ENCODE measurements at places on chromosomes 4 and X.
A peak's percentile ranks its signal among the peaks of the same experiment; 100 is the strongest.

DNA sequence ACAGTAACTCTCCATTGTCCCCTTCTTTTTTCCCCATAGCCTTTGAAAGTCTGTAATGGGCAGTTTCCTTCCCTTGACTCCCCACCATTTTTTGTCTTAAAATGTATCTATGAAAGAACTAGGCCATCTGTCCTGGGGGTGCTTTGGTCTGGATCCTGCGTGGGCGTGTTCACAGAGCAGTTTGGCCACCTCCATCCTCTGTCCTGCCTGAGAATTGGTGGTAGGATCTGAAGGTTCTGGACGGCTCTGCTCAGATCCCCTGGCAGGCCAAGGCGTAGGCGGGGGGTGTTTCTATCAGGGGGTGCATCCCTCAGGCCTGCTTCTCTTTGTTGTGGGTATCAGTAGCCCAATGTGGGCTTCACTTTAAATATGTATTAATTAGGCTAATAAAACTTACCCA lies 107.1 kb downstream of the FAM193A start:
- no peak for DNase-seq

GRCh38 chrX:78452356-78452755 lies 124.9 kb upstream of the CYSLTR1 start:
- DNase-seq = no peak

- DNase-seq = no peak
These were observed 344.1 kb upstream of the GATB start for GRCh38 chr4:152104901-152105357.

GRCh38 chr4:110198435-110199416 lies at the start of gene ELOVL6:
Gene ELOVL6 (minus strand): TSS chr4:110198615. CDS start chr4:110198335, 280 bp downstream.
- peak; percentile 54 for DNase-seq

- no peak for DNase-seq
These were observed 32.9 kb downstream of the SETD7 start for GRCh38 chr4:139523076-139523475.

DNA sequence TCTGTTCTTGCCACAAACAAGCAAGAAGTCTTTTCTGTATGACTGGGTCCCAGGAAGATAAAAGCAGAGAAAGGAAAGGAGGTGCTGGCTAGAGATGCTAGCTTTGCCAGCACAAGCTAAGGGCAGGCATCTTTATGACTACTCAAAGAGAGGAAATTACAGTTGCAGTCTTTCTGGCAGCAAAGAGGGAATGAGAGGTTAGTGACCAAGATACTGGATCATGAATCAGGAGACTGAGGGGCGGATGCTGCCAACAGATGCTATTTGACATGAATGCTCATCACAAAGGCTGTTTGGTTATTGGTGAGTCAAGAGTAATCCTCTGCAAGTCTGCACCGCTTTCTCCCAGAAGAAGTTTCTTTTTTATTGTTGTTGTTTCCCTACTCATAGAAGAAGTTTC lies 5.5 kb upstream of the XIAP start:
- no peak for DNase-seq

DNA sequence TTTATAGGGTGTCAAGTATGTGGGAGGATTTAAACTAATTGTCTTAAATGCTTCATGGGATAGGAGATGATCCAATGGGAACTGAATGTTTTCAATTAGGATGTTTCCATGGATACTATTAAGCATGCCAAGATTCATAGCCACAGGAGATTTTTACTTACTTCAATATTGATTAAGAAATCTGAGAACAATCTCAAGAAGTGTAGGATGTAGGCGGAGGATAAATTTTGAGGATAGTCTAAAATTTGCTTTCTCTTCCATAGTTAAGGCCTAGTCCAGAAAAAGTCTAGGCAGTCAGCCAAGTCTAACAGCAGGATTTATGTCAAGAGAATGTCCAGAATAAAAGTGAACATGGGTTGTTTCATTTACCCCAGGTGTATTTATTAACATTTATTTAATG lies 32.8 kb downstream of the REPS2 start:
- DNase-seq = no peak

- DNase-seq = no peak
These were observed 6.4 kb upstream of the ZNF674 start for GRCh38 chrX:46551494-46552128.

- peak; percentile 49 for DNase-seq
These were observed 265.9 kb downstream of the ADAMTS3 start for GRCh38 chr4:72302981-72303704.

- DNase-seq = no peak
These were observed 25.5 kb downstream of the PALLD start for GRCh38 chr4:168522356-168522755.

DNA sequence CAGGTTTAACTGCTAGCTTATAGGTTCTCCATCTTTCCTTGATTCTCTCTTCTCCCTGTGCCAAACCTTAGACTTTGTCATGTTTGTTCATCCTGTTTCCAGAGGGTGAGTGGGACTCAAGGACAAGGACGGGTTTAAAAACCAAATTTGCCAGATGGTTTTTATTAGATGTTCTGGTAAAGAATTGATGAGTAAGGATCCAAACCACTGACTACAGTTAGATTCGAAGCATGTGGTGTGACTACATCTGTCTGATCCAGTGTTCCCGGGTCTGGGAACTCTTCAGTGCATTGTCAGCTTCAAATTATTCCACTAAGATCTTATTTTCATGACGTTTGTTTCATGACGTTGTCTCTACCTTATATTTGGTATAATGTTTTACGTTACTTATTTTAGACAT lies 37.5 kb downstream of the MTMR1 start:
- no peak for DNase-seq

DNA sequence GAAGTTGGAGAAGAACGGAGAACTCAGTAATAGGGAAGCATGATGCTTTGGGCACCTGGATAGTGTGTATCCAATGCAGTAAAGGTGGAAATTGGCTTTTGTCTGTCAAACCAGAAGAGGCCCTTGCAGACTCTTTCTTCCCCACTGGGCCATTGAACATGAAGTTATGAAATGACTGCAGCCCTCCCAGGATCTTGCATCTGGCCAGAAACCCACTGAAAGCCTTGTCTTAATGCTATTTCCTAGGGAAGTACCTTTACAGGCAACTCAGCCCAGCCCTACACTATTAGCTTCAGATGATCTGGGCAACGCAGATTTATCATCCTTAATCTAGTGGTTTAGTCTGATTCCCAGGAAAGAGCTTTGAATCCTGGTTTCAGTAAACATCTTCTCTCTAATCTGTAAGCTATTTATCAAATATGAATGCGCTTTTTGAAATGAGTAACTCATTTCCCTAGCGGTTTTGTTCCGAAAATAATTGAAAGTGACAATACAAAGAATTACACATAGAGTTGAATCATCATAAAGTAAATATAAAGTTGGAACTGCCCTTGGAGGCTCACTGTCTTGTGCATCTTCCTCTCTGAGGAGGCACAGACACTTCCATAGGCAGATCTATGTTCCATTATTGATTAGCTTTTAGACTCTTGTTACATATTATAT lies 464.1 kb downstream of the IDS start:
- no peak for DNase-seq

DNA sequence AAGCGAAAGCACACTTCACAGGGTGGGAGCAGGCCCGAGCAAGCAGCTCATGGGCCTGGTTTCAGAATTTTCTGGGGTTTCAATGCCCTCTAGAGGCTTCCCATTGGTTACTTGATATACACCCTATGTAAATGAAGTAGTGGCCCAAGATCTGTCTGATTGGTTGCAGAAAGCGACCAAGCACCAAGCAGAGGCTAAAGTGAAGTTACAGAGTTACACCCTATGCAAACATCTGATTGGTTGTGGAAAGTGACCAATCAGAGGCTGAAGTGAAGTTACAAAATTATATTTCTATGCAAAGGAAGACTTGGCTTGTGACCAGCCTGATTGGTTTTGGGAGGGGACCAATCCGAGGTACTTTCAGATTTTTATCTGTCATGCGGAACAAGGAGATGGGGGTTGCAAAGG lies 8.2 kb downstream of the FHIP1A start:
- no peak for DNase-seq

- no peak for DNase-seq
These were observed 170.3 kb downstream of the VEGFC start for GRCh38 chr4:176622251-176622948.

GRCh38 chrX:3461397-3462165 lies 115.1 kb upstream of the MXRA5 start:
- no peak for DNase-seq

- no peak for DNase-seq
These were observed 293.8 kb downstream of the IQCM start for GRCh38 chr4:149521611-149522425.

GRCh38 chr4:48976041-48976440 lies 10.0 kb upstream of the CWH43 start:
- no peak for DNase-seq

DNA sequence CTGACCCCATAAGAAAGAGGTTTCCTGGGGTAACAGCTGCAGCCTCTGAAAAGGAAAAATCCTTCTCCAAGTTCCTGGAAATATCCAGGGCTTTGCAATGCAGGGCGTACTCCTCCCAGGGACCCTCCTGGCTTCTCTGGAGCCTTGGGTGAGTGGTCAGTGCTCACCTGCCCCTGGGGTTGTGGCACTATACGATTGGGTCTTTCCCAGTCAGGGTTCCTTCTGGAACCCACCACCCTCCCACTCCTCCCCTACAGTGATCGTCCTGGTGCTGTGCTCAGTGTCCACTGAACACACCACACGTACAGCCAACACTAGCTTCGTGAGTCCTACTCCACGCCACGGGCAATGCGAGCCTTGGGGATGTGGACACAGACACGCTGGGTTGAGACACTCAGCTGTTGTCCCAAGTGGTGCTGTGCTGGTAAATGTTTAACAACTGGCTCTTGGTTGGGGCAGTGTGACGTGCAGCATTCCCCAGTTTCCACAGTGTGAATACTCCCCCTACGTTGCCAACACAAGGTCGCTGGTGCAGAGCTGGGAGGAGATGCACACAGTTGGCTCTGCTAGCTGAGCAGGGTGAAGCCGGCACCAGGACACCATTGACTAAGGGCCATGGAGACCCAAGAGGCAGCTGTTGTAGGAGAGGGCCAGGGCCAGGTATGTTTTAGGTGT lies 65.4 kb downstream of the HTRA3 start:
- DNase-seq = no peak

GRCh38 chr4:53240573-53240972 lies 125.3 kb downstream of the SCFD2 start:
- DNase-seq = no peak

DNA sequence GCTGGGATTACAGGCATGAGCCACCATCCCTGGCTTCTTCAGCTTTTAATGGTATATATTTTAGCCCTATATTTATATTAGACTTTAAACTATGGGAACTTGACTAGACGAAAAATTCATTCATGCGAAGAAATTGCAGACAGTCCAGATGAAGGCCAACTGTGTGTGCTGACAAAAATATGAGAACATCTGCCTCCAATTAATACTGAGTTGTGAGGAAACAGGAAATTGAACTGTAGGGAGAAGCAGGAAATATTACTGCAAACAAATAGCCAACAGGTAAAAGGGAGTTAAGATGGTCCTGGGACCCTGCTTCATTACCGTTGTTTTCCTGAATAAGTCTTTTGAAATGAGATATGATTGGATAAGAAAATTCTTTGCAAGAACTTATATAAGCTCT lies 26.3 kb downstream of the MGARP start:
- no peak for DNase-seq

GRCh38 chr4:90419124-90419711 lies 292.0 kb downstream of the CCSER1 start:
- no peak for DNase-seq

- DNase-seq = no peak
These were observed at the start of gene PF4V1 for GRCh38 chr4:73853246-73853704. Gene PF4V1 (plus strand): TSS chr4:73853296. CDS start chr4:73853363, 67 bp downstream.

DNA sequence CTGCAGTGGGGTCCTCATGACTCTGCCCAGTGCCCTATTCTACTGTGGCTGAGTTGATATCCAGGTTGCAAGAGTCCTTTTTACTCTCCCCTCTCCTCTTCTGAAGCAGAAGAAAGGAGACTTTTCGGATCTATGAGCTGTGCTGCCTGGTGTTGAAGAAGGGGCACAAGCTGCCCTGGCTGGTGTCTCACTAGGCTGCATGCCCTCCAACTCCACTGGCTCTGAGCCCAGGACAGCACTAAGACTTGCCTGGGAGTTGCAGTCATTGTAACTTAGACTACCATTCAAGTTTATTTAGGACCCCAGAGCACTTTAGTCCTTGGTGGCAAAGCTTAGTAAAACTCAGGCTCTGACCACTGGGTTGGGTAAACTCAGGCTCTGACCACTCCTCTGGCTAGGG lies 89.4 kb downstream of the GABRB1 start:
- DNase-seq = no peak

DNA sequence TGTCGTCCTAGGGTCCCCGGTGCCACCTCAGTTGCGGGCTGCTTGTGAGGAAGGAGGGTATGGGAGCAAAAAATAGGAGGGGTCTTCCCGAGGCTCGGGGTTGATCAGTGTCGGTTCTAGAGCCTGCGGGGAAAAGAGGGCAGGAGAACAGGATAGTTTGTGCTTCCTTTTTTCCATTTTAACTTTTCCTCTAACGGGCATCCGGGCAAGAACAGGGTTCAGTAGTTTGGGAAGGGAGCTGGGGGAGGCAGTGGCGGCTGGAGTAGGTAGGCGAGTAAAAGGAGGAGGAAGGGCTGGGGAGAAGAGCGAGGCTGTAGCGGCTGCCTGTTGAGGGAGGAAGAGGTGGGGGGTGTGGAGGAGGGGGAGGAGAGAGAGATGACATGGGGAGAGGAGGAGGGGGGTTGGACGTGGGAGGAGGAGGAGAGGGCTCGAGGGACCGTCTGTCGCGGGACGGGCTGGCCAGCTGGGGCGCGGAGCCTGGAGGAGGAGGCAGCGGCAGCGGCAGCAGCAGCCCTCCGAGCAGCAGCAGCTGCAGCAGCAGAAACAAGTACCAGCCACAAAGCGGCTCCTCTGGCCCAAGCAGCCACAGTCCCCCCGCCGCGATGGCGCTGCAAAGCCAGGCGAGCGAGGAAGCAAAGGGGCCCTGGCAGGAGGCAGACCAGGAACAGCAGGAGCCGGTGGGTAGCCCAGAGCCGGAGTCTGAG lies at the start of gene SLC16A2:
Gene SLC16A2, plus strand, starts transcription at position 458 of the 704 bp plus-strand sequence. Its CDS starts 145 bp downstream, at position 603.
- peak; percentile 29 for DNase-seq

- no peak for DNase-seq
These were observed 64.7 kb downstream of the SMAD1 start for GRCh38 chr4:145546175-145546915.

DNA sequence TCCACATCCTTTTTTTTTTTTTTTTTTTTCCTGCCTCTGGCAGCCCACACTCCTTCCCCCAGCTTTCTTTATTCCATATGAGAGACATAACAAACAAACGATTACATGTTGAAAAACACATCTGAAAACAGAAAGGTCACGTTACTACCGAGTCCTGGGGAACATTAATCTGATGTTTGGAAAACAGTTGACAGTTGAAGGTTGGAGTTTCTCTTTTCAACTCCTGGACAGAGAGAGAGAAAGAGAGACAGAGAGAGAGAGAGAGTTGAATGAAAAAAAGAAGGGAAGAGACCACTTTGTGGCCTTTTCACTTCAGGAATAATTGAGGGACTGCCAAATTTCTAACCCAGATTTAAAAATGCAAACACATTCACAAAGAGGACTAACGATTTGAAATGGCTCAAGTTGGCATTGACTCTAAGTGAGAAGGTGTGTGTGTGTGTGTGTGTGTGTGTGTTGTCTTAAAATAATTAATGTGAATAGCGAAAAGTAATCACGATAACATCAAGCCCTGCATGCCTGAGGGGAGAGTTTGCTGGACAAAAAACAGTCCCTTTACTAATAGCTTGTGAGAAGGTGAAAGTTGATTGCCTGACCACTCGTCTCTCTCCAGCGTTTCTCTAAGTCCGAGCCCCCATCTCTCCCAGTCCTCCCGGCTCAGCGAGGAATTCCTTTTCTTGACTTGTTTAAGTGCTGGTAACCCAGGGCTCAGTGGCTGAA lies 67.3 kb downstream of the FBXO8 start:
- DNase-seq = no peak

GRCh38 chr4:119113033-119113655 lies 22.5 kb upstream of the MYOZ2 start:
- no peak for DNase-seq

GRCh38 chr4:105978684-105979296 lies 83.5 kb downstream of the NPNT start:
- DNase-seq = no peak

All from activated CD8-positive, alpha-beta T cell treated with anti-CD3 and anti-CD28 coated beads, Interleukin-2, amount 10 ng/mL, durations not matched to agents 7 days and 5 days (primary cell).